ENCODE measurements at places on chromosomes 5 and 9. TPM values are rescaled to one million over a fixed set of nuclear protein-coding genes. Genes with fewer than 3 reads are reported as not detected.
A peak's percentile ranks its signal among the peaks of the same experiment; 100 is the strongest.

Gene CTNNAL1
- total RNA-seq: 20.3 TPM

DNA sequence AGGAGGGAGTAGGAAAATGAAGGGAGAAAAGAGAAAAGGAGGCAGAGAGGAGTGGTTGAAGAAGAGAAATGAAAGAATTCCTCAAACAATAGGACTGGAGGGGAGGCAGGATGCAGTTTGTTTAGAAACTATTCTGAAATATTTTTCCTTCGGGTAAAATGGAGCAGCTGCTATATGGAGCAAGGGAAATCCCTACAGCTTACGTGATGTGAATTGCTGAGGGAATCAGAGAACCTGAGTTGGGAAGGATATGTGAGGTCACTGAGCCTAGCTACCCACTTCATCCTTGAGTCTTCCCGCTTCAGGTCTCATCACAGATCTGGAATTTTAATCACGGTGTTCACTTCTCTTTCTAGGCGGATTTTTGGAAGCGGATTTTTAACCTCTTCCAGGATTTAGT, 204.3 kb downstream of the ERCC6L2 start:
- no peak for DNase-seq

Gene SLC34A1
- total RNA-seq: not detected

GRCh38 chr9:76215066-76215465, 179.2 kb downstream of the RFK start:
- DNase-seq: no peak

- DNase-seq: no peak
Measured at GRCh38 chr5:152942633-152943336, 537.7 kb upstream of the NMUR2 start.

- DNase-seq: no peak
Measured at GRCh38 chr5:172688349-172689217, 47.5 kb downstream of the NEURL1B start.

- DNase-seq: no peak
Measured at GRCh38 chr5:149961186-149961685, 678 bp downstream of the SLC26A2 start.

Gene IL3
- not detected for total RNA-seq

DNA sequence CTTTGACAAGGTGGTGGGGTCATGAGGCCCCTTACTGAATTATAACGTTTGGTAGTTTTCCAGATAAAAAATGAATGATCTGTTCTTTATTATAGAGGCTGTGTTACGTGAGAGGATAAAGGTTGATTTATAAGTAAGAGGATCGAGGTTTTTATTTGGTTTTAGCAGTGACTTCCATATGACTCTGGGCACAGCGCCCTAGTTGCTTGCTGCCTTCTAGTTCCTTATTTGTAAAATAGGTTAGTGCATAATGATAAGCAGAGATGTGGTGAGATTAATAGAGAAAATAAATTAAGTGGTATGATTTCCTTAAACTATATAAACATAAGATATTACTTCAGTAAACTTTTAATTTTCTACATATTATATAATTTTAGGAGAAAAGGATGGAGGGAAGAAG, 29.8 kb downstream of the MRRF start:
- DNase-seq: no peak

- no peak for DNase-seq
Measured at GRCh38 chr5:152884006-152884405, 478.9 kb upstream of the NMUR2 start.

DNA sequence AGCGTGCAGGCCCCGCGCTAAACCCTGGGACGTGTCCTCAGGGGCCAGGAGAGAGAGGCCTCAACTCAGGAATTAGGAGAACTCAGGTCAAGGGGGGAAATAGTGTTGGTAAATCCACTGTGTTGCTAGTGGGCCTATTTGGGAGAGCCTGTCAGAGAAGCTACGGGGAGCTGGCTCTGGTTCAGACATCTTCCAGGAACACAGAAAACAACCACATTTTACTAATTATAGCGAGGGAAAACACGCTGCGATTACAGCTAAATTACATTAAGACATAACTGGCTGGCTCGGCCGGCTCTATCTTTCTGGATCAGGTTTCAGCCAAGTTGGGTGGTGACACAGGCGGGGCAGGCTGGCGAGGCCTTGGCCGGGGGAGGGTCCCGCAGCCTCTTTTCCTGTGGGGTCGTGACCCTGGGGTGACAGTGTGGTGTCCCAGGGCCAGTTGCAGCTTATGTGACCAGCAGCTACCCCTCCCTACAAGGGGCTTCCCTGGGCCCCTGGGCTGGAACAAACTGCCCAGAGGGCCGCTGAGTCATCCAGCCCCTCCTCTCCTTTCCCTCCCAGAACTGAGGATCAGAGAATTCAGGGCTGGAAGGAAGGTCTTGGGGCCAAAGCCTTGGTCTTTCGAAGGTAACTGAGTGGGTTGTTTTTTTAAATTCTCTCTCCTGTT, 75.1 kb downstream of the FGF18 start:
- DNase-seq: peak; percentile 42

- DNase-seq: peak; percentile 70
Measured at GRCh38 chr5:59380350-59380951, 513.1 kb downstream of the PDE4D start.

DNA sequence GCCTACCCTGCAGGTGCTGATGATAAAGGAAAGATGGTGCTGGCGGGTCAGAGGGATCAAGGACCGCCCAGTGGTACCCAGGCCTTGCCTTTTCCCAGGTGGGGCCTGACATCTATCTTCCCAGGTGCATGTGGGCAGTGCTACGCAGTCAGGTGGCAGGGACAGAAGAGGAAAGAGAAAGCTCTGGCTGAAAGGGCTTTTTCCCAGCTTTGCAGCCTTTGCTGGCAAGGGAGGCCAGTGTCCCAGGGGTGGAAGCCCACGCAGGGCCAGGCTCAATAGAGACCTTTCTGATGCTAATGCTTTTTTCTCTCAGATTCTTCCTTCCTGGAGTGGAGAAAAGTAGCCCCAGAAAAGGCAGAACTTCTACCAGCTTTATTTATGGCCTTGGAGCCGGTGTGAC, 36.7 kb downstream of the FABP6 start:
- DNase-seq: no peak

Gene PCDHGA10
- 6.0 TPM for total RNA-seq

DNA sequence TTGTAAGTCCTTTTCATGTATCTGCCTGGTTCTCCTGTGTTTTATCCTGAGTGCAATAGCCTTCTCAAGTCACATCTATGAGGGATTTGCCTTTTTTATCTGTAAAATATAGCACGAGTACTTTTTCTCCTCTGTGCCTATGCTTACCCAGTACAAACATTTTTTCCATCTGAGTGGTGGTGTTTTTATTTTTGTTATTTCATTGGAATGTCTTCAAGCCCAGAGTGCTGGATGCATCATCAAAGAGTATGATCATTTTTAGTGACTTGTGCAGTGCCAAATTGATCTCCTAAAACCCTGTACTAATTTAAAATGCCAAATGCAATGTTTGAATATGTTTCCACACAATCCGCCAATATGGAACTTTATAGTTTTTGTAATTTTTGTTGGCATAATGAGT, 86.1 kb downstream of the TLE4 start:
- no peak for DNase-seq

GRCh38 chr5:118723021-118723338, 265.4 kb downstream of the DTWD2 start:
- no peak for DNase-seq

DNA sequence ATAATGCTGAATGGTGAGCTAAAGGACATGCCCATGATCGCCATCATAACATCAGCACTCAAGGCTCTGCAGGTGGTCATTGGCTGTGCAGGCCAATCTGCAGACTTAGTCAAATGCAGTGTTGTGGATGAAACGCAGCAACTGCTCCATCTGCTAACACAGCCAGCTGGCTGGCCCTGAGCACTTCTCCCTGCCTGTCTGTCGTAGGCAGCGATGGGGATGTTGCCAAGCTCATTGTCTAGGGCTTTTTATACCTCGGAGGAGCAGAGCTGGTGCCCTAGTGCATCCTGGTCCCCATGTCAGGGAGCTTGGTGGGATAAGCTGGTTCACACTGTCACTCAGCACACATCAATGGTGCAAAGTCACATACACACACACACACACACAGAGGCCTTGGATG, 189.4 kb downstream of the TENT4A start:
- no peak for DNase-seq

GRCh38 chr9:73137914-73138313, 13.8 kb upstream of the ANXA1 start:
- DNase-seq: no peak

DNA sequence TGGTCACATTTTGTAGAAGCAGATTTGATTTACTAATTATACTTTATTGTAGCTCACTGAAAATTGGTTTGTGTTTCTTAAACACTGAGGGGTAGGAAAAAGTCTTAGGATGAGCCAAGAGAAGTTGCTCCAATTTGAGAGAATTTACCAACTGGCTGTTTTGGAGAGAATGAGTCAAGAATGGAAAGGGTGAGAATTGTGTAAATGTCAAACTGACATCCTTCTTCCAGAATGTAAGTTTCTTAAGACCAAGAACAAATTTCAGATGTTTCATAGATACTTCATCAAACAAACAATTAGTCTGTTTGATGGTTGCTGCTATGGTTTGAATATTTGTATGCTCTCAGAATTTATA, 106.2 kb upstream of the TXNDC8 start:
- DNase-seq: no peak

Gene ARHGEF28
- 66.1 TPM for total RNA-seq

Gene GNA14
- 0.63 TPM for total RNA-seq

Gene TAF11L9
- not detected for total RNA-seq

- no peak for DNase-seq
Measured at GRCh38 chr9:110626101-110626829, 42.3 kb upstream of the MUSK start.

Gene DBH
- total RNA-seq: not detected

Gene MXD3
- 6.6 TPM for total RNA-seq

DNA sequence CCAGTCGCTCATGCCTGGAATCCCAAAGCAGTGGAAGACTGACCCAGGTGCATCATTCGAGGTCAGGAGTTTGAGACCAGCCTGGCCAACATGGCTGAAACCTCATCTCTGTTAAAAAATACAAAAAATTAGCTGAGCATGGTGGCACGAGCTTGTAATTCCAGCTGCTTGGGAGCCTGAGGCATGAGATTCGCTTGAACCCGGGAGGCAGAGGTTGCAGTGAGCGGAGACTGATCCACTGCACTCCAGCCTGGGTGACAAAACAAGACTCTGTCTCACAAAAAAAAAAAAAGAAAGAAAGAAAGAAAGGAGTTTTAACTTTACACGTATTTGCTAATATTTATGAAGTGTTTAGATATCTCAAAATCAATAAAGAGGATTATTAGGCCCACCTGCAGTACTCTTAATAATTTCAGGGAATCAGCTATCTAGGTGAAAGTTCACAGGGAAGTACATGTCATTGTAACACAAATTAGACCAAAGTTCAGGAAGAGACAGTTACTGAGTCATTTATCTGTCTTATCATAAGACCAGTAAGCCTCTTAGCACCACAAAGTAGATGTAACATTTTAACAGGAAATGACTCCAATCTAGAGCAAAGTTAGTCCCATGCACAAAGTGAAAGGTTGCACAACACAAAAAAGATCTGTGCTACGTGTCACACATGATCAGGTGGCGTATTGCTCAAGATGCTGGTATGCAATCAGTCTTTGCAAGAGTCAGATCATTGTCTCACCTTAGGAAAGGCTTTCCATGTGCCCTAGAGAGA, 34.1 kb upstream of the PLIN2 start:
- DNase-seq: peak; percentile 100

Gene NUTM2G
- total RNA-seq: not detected

- DNase-seq: no peak
Measured at GRCh38 chr9:4827224-4827623, 34.5 kb downstream of the RCL1 start.

DNA sequence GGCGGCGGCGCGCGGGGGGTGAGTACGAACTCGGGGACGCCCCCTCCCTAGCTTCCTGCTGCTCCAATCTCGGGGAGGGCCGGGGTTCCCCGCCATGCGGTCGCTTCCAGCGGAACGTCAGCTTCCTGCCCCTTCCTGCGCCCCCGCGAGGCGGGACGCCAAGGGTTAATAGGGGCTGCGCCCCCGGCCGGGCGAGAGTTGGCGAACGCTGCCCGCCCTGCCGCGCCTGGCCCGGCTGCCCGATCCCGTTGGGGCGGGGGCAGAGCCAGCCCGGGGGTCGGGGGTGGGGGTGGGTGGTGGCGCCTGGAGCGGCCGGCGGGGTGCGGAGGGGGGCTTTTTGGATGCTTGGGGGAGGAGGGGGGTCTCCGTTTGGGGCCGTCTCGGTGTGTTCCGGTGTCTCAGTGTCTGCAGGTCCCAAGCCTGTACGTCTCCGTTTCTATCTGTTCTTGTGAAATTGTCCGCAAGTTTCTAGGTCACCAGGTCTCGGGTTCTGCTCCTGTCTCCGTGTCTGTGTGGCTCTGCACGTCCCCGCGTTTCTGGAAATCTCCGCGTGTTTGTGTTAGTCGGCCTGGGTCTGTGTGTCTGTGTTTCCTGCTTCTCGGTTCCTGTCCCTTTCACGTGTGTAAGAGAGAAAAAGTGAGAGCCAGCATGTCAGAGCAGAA, 789 bp downstream of the COL27A1 start:
- DNase-seq: no peak

DNA sequence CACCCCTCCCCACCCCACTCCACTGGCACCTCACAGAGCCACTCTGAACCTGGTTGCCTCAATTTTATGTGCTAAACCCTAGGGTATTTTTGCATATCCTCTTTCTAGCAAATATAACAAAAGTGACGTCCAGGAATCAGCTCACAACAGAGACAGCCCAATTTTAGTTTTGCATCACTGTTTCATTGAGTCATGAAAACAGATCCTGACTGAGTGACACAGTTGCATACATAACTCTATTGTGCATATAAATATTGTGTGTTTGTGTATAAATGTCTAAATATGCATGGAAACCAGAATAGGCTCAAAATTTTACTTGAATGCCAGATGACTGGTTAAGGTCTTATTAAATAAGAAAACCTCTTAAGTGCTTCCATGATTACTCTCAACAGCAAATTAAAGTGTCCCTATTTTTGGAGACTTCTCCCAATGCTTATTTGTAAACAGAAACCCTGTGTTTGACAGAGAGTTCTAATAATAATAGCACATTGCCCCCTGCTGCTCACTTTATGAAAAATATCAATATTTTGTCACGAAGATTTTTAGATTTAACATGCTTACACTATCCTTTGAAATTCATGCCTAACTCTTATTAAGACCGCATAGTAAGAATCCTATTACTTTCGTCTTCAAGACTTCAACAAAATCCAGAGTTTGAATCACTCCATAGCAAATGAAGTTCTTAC, 75.5 kb upstream of the PRRC1 start:
- no peak for DNase-seq

- DNase-seq: no peak
Measured at GRCh38 chr5:111769541-111769940, 12.5 kb upstream of the NREP start.

GRCh38 chr9:137242269-137243203, 1.4 kb downstream of the TUBB4B start:
- no peak for DNase-seq

DNA sequence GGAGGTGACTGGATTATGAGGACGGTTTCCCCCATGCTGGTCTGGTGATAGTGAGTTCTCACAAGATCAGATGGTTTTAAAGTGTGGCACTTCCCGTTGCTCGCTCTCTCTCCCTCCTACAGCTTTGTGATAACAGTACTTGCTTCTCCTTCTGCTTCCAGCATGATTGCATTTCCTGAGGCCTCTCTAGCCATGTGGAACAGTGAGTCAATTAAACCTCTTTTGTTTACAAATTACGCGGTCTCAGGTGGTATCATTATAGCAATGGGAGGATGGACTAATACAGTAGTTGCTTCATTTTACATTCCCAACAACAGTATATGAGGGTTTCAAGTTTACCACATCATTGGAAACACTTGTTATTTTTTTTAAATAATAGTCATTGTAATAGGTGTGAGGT, 937.3 kb upstream of the ARRDC3 start:
- no peak for DNase-seq

Gene ACTBL2
- 1.5 TPM for total RNA-seq

Gene C5orf52
- total RNA-seq: not detected
